ENCODE measurements at places on chromosomes 6 and 20.
A peak's percentile ranks its signal among the peaks of the same experiment; 100 is the strongest.

GRCh38 chr6:77038807-77039206 lies 424.5 kb downstream of the HTR1B start:
- no peak for DNase-seq

GRCh38 chr20:1241456-1241855 lies 15.6 kb downstream of the RAD21L1 start:
- DNase-seq: no peak

DNA sequence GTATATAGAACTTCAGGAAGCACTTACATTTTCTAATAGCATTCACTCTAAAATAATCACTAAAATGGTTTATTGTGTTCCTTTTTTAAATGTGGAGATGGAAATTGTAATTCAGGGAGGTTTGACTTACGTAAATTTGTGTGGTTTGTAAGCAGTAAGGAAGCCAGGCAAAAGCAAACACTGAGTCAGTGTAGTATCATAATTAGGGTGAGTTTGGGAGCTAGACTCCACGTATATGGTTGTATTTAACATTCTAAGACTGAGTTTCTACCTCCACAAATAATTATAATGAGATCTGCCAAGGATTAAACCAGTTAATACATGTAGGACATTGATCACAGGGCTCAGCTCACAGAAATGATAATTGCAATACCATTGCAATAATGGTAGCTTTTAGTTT lies 425.5 kb downstream of the CBLN4 start:
- no peak for DNase-seq

DNA sequence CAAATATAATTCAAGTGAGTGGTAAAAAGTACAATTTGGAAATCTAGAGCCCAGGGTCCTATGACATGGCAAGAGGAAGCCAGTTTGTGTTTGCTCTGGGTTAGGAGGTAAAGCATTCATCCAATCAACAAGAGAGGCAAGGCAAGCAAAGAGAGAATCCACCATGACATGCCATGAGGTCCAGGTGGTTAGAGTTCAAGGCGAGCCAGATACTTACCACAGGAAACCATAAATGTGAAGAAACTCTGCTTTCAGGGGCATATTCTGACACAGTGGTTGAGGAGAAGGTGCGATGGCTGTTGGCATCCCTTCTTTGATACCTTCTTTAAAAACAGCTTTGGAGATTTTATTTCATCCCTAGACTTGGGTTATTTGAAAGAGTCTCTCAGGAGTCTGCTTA lies 193.8 kb upstream of the MAN1A1 start:
- DNase-seq: no peak

DNA sequence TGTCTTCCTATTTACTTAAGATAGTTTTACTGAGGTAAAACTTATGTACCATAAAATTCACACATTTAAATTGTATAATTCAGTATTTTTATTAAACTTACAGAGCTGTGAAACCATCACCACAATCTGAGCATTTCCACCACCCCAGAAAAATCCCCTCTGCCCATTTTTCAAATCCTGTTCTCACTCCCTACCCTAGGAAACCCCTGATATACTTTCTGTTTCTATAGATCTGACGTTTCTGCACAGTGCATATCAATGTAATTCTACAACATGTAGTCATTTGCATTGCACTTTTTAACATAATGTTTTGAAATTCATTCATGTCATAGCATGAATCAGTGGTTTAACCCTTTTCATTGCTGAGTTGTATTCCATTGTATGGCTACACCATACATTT lies 96.7 kb upstream of the OPRM1 start:
- DNase-seq: no peak

DNA sequence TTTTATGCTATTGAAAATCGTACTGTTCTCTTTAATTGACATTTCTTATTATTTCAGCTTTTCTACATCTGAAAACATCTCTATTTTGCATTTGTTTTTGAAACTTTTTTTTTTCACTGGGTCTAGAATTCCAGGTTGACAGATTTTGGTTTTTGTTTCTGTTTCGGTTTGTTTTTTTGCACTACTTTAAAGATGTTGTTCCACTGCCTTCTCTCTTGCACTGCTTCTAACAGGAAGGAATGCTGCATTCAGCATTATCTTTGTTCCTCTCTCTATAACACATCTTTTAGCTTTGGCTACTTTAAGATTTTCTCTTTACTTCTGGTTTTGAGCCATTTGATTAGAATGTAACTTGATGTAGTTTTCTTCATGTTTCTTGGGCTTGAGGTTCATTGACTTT lies 20.1 kb upstream of the SLC17A1 start:
- peak; percentile 9 for DNase-seq

DNA sequence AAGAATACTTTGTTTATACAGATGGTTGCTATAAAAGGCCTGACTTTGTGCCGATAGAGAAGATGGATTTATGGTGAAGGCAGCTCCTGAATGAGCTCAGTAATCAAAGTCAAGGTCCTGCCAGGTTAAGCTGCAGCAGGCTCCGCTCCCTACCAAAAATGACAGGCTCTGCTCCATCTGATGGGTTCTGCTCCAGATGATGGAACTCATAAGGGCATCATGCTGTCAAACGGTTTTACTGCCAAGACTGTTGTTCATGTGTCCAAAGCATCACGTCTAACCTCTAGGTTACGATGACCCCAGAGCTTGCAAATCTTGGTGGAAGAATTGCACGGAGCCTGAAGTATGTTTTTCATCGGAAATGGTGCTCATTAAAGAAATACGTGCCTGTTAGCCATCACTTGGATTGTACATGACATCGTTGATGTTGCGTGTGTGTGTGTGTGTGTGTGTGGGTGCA lies 19.2 kb upstream of the PTGIS start:
- no peak for DNase-seq

- no peak for DNase-seq
Observed at GRCh38 chr6:74928203-74928602, 277.6 kb downstream of the COL12A1 start.

DNA sequence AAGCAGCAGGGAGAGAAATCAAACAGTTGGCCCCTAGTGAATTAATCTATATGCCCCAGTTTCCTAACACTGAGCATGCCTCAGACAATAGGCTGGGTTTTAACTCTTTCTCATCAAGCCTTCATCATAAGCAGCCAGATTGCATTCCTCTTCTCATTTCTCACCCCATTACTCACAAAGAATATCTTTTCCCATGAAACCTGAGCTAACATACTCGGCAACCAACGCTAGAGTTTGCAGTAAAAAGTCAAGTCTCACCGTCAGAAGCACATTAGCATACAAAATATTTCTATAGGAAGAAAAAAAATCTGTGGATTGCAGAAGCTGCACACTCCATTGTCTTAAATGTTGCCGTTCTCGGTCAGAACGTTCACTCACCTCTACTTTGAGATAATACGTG lies 429.9 kb upstream of the ARID1B start:
- DNase-seq: no peak

GRCh38 chr6:33783781-33784520 lies 5.0 kb downstream of the LEMD2 start:
- no peak for DNase-seq

DNA sequence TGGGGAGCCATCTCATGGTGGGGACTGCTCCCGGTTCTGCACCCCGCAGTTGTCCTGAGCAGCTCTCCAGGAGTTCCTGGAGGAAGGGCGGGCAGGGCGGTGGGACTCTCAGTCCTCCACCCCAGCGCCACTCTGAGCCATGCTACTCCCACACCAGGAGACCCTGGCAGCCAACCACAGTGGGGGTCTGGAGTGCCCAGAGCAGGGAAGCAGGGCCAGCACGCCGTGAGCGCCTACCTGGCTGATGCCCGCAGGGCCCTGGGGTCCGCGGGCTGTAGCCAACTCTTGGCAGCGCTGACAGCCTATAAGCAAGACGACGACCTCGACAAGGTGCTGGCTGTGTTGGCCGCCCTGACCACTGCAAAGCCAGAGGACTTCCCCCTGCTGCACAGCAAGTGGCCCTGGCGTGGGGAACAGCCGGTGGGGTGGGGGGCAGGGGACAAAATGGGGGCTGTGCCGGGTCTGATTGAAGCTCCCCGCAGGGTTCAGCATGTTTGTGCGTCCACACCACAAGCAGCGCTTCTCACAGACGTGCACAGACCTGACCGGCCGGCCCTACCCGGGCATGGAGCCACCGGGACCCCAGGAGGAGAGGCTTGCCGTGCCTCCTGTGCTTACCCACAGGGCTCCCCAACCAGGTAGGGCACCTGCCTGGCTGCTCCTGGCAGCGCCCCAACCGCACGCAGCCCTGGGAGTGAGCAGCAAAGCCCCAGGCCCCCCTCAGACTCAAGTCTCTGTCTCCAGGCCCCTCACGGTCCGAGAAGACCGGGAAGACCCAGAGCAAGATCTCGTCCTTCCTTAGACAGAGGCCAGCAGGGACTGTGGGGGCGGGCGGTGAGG lies 1.6 kb upstream of the TNFRSF6B start:
- no peak for DNase-seq

- DNase-seq: no peak
Observed at GRCh38 chr6:134675110-134676054, 274.5 kb downstream of the ALDH8A1 start.

DNA sequence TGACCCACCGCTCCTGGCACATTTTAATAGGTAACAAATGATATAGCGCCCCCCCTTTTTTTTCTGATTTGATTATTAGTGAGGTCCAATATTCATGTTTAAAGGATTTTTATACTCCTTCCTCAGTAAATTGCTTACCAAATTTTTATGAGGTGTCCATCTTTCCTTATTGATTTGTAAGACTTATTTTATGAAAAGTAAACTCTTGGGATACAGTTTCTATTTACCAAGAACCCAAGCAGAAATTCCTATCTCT lies 25.1 kb downstream of the TRIM27 start:
- no peak for DNase-seq

DNA sequence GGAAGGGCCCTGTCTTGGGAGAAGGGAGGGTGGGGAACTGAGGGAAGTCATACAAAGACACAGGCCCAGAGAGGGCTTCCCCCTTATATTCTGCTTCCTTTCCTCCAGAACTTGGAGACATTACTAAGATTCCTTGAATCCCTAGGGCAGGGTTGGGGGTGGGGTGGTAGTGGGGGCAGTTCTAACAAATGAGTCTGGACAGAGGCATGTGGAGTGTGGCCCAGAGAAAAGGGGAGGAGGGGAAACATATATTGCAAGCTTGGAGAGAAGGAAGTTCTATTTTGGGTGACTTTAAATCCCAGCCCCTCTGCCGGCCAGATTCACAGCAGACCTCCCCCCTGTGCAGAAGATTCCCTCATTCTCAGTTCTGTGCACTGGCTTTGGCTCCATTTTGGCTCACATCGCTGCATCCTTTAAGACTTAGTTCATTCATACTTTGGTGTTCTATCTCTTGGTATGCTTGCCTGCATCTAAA lies 43.7 kb downstream of the DAAM2 start:
- DNase-seq: no peak

- DNase-seq: no peak
Observed at GRCh38 chr20:23533161-23533560, 35.1 kb downstream of the CST9L start.

DNA sequence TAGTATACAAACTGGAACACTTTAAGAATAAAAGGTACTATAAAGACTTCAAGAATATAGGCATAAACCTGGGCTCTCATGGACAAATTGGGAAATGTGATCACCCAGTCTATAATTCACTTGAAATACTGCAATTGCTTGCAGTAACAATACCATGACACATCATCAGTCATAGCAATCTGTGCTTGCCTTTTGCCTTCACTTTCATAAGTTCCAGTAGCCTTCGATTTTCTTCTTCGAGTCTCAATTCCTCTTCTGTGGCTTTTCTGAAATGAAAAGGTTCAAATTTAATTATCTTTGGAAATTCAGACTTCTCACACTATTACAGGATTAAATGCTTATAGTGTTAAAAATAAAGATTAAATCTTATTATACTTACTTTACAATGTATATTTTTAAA lies 96.3 kb upstream of the ZBTB24 start:
- no peak for DNase-seq

DNA sequence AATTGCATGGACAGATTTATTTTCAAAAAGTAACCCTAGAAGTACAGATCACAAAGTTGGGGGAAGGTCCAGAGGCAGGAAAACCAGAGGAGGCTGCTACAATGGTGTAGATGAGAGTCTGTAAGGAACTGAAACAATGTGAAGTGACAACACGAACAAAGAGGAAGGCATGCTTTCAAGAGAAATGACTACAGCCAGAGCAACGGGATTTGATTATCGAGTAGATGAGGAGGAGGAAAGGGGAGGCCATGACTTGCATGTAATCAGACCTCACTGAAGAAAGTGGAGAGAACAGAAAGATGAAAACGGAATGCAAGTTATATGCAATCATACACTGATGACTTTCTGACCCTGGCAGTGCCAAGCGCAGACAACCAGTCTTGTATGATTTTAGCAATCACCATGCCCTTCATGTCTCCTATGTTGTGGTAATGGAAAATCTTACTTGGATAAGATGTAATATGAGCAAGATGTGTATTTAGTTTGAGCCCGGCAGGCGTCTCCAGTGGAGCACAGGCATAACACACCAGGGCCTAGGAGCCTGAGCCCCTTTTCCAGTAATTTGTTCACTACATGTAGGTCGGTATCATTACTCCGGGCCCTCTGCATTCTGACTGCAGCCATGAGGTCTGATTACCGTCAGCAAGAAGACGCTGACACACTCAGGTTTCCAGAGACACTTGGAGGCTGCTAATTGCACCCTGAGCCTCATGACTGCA lies 34.0 kb upstream of the FAM83C start:
- no peak for DNase-seq

- no peak for DNase-seq
Observed at GRCh38 chr20:23645575-23645974, 7.8 kb upstream of the CST3 start.

- DNase-seq: no peak
Observed at GRCh38 chr20:38471987-38472512, 593 bp upstream of the RALGAPB start.

DNA sequence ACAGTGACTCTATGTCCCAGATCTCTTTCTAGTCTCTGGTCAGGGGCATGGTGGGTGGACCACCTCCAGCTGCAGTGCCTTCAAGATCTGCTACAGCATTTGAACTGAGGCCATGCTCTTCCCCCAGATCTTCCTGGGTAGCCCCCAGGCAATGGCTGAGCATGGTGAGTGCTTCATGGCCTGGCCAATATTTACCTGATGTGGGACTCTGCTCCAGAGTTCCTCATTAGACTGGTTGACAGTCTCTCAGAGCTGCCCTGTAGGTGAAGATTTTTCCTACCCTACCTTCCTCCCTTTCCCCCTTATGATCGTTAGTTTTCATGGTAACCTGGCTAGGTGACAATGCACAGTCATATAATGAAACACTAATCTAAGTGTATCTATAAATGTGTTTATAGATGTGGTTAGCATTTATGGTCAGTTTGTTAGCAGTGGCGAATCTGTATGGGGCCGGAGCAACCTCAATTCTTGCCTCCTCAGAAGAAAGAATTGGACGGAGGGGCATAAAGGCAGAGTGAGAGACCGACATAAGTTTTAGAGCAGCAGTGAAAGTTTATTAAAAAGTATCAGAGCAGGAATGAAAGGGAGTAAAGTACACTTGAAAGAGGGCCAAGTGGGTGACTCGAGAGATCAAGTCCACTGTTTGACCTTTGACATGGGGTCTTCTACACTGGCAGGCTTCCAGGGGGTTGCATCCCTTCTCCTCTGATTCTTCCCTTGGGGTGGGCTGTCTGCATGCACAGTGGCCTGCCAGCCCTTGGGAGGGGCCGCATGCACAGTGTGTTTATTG lies 256.3 kb downstream of the CD83 start:
- no peak for DNase-seq

GRCh38 chr6:149065658-149066556 lies 251.6 kb upstream of the TAB2 start:
- peak; percentile 68 for DNase-seq

Measured in CD4-positive, alpha-beta T cell treated with Interleukin-4 for 1 hour (primary cell).